ENCODE measurements at places on chromosomes 4 and X.
A peak's percentile ranks its signal among the peaks of the same experiment; 100 is the strongest.

DNA sequence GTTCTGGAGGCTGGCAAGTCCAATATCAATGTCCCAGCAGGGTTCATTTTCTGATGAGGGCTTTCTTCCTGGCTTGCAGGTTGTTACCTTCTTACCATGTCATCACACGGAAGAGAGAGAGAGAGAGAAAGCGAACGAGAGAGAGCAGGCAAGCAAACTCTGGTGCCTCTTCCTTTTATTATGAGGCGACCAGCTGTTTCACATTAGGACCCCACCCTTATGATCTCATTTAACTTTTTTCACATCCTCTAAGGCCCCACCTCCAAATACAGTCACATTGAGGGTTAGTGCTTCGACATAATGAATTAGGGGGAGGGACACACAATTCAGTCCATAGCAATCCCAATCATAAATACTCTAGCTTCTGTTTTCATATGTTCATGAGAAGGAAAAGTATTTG is 10.6 kb upstream of the GPR174 start:
- DNase-seq: no peak

GRCh38 chr4:17082186-17082585 is 183.7 kb upstream of the LDB2 start:
- no peak for DNase-seq

GRCh38 chr4:78629991-78630541 is 78.5 kb downstream of the ANXA3 start:
- peak; percentile 65 for DNase-seq

DNA sequence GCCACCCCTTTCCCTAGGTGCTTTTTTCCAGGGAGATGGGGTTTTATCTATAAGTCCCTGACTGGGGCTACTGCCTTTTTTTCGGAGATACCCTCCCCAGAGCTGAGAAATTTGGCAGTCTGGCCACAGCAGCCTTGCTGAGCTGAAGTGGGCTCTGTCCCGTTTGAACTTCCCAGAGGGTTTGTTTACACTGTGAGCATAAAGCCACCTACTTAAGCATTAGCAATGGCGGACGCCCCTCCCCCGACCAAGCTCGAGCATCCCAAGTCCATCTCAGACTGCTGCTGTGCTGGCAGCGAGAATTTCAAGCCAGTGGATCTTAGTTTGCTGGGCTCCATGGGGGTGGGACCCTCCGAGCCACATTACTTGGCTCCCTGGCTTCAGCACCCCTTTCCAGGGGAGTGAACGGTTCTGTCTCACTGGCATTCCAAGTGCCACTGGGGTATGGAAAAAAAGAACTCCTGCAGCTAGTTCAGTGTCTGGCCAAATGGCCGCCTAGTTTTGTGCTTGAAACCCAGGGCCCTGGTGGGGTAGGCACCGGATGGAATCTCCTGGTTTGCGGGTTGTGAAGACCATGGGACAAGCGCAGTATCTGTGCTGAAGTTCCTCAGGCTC is 456.4 kb upstream of the HTR2C start:
- DNase-seq: no peak

GRCh38 chr4:110359076-110359475 is 116.9 kb upstream of the ENPEP start:
- DNase-seq: no peak

Measured in MV-4-11 (cell line).